Suppressor macrophage (primary cell): ENCODE measurements at places on chromosomes 5 and 9.

- DNase-seq: no peak
Observed at GRCh38 chr5:116273448-116274242, 188.8 kb downstream of the COMMD10 start.

- DNase-seq: no peak
Observed at GRCh38 chr5:69444127-69444754, 29.3 kb downstream of the MARVELD2 start.

DNA sequence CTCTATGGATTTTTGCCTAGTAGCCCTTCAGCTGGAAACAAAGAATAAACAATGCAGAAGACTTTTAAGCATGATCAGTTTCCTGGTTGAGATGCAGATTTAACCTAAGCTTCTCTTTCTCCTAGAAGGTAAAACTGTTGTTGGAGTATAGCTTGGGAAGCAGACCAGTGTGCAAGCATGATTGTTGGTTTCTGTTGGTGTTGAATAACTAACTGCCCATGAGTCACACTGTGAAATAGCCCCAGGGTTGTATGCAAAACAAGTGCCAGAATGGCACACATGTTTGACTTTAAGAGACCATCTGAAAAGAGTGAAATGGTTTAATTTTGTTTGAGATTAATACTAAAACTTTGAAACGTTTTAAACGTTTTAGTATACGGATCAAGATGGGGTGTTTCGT, 227.1 kb downstream of the ARHGEF28 start:
- DNase-seq: no peak

DNA sequence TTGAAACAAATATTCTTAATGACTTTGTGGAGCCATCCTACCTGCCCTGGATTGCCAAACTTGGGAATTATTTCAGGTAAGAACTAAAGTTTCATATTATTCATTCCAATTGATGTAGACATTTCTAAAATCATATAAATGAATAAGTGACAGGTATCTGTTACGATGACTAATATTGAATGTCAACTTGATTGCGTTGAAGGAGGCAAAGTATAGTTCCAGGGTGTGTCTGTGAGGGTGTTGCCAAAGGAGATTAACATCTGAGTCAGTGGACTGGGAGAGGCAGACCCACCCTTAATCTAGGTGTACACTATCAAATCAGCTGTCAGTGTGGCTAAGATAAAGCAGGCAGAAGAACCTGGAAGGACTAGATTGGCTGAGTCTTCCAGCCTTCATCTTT, 1688.4 kb upstream of the CDH9 start:
- no peak for DNase-seq

GRCh38 chr9:121622387-121623203, 28.8 kb upstream of the DAB2IP start:
- DNase-seq: peak; percentile 30

GRCh38 chr9:122498883-122499288, 11.7 kb upstream of the OR1J2 start:
- peak; percentile 41 for DNase-seq

DNA sequence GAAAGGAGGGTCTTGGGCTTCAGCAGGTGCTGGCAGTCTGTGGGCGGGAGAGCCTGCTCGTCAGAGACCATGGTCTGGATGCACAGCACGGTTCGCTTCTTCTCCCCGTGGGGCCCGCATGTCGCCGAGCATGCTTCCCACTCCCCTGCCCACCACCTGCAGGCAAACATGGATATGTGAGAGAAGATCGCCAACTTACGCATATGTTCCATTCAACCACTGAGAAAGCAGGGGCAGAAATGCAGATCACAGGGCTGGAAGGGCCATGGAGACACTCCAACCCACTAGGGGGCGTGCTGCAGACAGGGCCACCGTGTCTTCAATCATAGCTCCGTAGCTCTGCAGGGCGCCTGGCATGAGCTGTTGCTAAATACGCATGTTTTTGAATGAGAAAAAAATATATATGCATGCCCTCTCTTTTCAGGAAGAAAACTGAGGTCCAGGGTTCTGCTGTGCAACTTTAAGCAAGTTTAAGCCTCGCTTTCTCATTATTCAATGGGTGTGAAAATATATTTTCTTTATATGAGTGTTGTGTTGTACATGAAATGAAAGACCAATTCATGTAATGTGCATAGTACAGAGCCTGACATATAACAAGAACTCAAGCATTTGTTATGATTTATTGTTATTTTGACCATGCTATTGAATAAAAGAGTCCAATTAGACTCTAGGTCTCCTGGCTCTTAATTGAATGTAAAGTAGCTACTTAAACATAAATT, 148.0 kb downstream of the TARS1 start:
- peak; percentile 45 for DNase-seq
